HT1080 (cell line): ENCODE measurements at places on chromosomes 7 and 10. TPM values are rescaled to one million over a fixed set of nuclear protein-coding genes. Genes with fewer than 3 reads are reported as not detected.

DNA sequence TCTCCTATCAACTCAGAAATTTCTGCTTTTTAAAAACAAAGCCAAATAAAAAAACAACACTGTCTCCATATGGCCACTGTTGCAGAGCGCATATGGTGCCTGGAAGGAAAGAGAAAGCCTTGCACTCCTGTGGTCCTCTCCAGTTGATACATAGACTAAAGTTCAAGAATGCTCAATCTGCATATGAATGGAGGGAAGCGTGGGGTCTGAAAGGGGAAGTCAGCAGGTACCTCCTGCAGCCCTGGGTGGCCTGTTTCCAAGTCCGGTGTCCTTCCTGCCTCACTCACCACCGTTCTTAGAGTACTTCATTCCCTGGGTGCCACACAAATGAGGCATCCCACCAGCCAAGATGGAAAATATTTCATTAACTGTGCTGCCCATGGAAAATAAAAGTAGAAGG lies 138.3 kb upstream of the PALS2 start:
- DNase-seq: no peak

GRCh38 chr7:157813741-157814661 lies 477.2 kb downstream of the DNAJB6 start:
- DNase-seq: no peak

DNA sequence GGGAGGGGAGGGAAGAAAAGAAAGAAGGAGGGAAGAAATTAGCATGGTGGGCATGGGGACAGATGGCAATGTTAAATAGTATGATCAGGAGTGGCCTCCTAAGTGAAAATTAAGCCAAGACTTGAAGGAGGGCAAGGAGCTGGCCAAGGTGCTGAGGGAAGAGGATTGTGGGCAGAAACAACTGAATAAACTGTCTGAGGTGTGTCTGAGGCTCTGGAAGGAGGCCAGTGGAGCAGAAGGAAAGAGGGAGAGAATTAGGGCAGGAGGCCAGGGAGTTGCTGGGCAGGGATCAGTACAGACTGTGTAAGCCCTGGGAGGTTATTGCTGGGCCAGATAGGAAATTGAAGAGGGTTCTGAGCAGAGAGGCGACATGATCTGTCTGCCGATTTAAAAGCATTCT lies 40.6 kb upstream of the VKORC1L1 start:
- no peak for DNase-seq

- no peak for DNase-seq
Measured at GRCh38 chr10:88991899-88992320, 1.3 kb downstream of the FAS start.

DNA sequence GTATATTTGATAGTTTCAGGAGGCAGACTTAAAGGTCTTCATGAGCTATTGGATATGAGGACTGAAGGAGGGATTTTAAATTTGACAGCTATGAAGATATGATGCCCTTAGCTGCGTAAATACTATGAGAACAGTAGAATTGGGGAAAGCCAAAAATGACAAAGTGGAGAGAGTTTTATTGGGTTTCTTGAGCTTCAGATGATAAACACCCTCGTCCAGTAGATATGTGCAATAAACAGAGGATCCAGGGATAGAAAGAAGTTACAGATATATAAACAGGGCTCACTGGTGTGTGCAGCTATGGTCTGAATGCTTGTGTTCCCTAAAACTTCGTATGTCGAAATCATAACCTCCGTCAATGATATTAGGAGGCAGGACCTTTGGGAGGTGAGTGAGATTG lies 131.3 kb downstream of the INHBA start:
- no peak for DNase-seq

DNA sequence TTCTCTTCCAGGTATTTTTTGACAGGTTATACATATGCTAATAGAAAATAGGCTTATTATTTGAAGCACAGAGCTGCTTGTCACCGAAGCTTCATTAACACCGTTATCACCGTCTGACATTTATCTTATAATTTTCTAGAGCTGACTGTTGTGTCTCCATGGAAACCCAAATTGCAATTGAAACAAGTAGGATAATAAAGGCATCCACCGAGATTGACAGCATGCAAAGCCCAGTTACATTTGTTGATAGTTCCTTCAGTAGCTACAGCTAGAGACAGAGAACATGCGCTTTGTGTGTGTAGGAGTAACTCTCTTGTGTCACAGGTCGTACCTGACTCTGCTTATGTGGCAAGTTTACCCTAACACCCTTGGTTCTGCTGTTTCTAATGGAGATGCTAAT lies 135.6 kb downstream of the CELF2 start:
- no peak for DNase-seq

GRCh38 chr10:115222039-115222438 lies 128.9 kb downstream of the ATRNL1 start:
- no peak for DNase-seq

GRCh38 chr10:126927799-126928198 lies 22.6 kb downstream of the DOCK1 start:
- no peak for DNase-seq

DNA sequence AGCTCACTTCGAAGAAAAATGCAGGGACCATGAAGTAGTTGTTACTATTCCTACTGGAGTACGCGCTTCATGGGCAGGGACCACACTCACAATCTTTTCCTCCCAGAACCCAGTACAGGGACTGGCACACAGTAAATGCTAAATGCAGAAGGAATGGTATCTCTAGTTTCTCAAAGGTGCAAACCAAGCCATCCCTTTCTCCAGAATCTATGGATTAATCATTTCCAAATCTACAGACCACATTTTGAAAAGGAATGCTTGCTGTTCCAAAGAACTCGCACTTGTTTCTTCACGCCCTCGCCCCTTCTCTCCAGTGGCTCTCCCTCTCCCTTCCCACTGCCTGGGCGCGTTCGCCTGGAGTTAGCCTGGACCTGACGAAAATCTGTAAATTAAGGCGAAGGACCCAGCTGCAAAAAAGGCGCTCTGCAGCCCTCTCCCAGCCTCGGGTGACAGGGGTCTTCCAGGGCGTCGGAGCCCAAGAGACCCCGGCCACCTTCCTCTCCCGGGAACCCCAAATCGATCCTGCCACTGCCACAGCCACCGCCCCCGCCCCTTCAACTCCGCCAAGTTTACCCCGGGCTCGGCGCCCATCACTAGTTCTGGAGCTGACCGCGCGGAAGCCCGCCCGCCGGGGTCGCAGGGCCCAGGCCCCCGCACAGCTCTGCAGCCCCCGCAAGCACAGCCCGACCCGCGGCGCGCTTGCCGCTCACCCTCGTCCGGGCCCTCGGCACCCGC lies 527 bp downstream of the PDIA4 start:
- DNase-seq: no peak

- DNase-seq: no peak
Measured at GRCh38 chr10:69172241-69172982, 7.6 kb upstream of the SUPV3L1 start.

- DNase-seq: peak; percentile 90
Measured at GRCh38 chr10:79488336-79488735, 24.0 kb upstream of the EIF5AL1 start.

GRCh38 chr10:97515271-97515978 lies 16.7 kb downstream of the UBTD1 start:
- DNase-seq: no peak

- peak; percentile 68 for DNase-seq
Measured at GRCh38 chr7:38306171-38306570, 32.7 kb upstream of the TARP start.

GRCh38 chr10:74983383-74983782 lies 128.1 kb upstream of the SAMD8 start:
- DNase-seq: no peak

GRCh38 chr10:97666992-97667391 lies 20.0 kb downstream of the AVPI1 start:
- no peak for DNase-seq

DNA sequence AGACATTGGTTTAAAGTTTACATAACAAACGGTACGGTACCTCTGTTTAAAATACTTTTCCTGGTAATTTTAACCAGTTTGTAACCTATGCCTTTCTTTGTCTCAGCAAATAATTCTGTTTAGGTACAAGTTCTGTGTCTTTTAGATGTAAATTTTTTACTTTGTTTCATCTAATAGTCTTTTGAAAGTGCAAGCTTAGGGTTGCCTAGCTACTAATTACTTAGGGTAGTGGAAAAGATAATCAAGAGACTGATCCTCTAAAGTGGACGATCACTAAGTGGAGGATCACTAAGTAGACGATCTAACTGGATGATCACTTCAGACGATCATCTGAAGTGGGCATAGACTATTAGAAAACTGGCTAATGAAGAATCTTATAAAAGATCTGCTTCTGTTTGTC lies 16.1 kb upstream of the FKBP9 start:
- DNase-seq: no peak

DNA sequence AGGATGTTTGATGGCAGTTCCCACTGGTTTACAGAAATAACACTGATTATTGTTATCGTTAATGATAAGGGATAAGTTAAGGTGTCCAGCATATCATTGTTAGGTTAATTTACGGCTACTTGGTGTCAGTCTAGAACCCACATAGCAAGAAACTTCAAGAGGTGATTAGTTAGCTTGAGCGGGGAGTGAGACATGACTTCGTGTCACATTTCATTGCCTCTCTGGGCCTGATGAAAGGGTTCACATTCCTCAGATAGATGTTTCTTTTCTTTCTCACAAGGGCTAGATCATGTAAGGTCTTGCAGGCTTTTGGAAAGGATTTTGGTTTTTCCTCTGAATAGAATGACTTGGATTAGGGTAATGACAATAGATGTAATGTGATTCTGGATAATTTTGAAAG lies 26.7 kb downstream of the WAC start:
- DNase-seq: no peak

DNA sequence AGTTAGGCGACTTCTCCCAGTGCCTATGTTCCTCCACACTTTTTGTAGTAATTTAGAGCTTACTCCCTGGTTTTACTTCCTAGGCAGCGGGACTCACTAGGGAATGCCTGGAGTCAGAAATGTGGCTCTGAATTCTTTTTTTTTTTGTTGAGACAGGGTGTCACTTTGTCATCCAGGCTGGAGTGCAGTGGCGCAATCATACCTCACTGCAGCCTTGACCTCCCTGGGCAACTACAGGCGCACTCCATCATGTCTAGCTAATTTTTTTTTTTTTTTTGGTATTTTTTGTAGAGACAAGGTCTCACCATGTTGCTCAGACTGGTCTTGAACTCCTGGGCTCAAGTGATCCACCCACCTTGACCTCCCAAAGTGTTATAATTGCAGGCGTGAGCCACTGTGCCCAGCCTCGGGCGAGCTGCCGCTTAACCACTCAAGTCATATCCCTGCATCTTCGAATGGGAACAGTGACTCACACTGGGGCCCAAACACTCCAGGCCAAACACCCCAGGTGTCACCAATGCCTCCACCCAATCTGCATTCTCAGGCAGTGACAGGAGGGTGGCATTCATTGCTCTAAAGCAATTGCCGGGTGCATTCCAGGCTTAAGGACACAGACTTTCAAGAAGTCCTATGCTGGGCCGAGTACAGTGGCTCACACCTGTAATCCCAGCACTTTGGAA lies 19.6 kb downstream of the RGS10 start:
- no peak for DNase-seq

The CYP2C8 gene
- total RNA-seq: not detected in 2 replicates

The GET4 gene
- total RNA-seq: 48.0 and 51.0 TPM in 2 replicates
